ENCODE measurements at places on chromosomes 2 and 18. TPM values are rescaled to one million over a fixed set of nuclear protein-coding genes. Genes with fewer than 3 reads are reported as not detected.

The RDH14 gene
- 21.3 TPM for total RNA-seq

DNA sequence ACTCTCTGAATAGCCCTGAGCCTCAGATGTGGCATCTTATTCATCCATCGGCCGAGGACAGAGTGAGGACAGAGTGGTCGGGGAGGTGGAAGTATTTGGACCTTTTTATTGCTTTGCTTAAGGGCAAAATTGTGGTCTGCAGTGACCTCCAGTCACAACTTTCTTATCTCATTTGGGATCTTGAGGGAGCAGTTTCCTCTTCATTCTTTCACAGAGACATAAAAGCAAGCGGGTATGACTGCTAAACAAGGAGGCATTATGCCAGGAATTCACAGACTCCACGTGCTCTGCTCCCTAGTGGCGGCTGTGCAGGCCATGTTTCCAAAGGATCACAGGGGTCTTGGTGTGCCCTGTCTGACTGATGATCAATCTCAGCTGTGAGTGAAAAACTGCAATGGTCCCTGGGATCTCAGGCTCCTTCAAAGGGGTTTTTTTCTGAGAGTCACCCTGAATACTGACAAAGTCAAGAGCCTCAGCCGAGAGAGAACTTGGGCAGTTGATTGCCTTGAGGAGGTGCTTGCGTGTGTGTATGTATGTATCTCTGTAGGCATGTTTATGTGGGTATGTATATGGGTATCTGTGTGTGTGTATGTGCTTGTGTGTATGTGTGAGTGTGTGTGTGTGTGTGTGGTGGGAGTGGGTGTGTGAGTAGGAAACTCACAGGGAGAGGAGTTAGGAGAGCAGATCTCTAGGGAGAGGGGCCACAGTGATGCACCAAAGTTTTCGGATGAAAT lies 47.7 kb downstream of the RAPGEF4 start:
- no peak for DNase-seq

The GAL3ST2 gene
- not detected for total RNA-seq

The RAX gene
- total RNA-seq = not detected

- DNase-seq = no peak
Measured at GRCh38 chr2:135782231-135782630, 40.6 kb downstream of the UBXN4 start.

The CGREF1 gene
- 1.2 TPM for total RNA-seq

- no peak for DNase-seq
Measured at GRCh38 chr18:23279931-23280330, 144.6 kb downstream of the CABLES1 start.

The MAP3K19 gene
- not detected for total RNA-seq

DNA sequence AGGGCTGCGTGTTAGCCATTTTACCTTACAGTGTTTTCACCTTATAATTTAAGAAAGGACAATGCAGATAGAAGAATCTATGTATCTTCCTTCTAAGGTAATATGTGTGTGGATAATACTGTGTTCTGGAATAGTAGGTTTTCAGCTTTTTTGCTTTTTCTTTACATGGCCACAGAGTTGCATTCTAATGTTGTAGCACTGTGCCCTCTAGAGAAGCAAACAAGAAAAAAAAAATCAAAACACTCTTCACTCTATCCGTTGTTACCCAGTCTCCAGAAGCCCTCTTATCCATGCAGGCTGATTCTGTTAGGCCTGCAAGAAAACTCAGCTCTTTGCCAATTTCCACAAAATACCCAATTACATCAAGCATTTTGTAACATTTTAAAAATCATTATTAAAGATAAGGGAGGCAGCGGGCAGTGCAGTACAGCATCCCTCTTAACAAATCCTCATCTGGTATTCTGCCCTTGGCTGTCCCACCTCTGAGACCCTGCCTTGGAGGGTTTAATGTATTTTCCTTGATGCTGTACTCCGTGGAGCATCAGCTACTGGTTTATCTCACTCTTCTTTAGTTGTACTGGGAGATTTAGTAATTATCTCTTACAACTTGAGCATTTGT lies 41.8 kb downstream of the CDH7 start:
- DNase-seq = no peak

The SIGLEC15 gene
- total RNA-seq = 0.37 TPM

Data from osteocyte (in vitro differentiated cells).